ENCODE measurements at places on chromosomes 11 and 22.

GRCh38 chr11:123197711-123198110, 2.7 kb upstream of the CLMP start:
- DNase-seq = no peak

DNA sequence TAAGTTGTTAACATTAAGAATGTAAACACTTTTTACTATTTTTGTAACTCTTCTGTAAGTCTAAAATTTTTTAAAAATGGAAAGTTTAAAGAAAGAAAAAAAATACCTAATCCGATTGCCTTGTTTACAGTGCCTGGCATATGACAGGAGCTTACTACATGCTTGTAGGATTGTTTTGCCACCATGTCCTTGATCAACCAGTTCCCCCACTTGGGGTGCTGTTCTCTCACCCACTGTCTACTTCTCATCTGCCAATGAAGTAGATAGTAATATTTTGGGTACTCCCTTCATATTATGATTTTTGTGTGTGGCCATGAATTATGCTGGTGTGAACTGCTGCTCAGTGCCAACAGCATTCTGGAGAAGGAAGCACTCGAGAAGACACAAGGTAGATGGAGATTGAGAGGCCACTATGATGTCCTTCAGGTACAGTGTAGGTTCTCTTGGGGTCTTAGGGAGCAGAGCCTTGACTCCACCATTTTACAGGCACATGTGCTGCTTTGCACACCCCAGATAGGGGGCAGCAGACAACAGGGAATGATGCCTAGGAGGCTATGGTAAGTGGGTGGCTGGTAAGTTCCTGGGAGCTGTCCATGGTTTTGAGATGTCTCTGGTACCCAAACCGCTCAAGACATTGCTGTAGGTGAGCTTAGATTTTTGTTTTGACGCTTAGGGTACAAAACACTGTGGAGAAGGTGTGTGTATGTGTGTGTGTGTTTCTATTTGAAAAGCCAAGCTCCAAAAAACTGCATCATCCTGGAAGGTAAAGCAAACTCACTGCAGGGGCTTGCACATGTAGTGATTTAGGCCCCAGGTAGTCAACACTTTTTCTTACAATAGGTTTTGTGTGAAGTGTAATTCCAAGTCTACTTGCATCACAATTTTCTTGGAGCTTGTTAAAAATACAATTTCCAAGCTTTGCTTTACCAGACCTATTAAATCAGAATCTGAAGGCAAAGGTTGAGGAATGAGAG, 494.5 kb upstream of the LARGE1 start:
- DNase-seq = no peak

GRCh38 chr11:107017104-107017432, 1.2 kb downstream of the GUCY1A2 start:
- DNase-seq = no peak

DNA sequence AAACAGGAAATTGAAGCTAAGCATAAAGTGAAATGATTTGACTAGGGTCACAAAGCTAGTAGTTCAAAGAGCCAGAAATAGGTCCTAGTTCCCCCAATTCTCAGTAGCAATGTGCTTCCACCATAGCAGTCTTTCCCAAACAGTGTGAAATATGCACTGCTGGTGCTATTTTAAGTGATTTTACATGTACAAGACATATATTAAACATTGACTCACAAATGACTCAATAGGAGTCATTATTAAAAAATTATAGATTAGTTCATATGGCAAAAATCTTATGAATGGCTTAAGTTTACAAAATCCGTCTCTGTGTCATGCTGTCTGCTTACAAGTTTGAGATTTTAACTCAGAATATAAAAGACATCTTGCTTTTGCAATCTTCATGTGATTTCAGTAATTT, 21.4 kb downstream of the KIF18A start:
- no peak for DNase-seq

GRCh38 chr22:45893516-45893915, 83.4 kb downstream of the WNT7B start:
- DNase-seq = no peak

- DNase-seq = no peak
Observed at GRCh38 chr22:28103596-28103995, 184.5 kb upstream of the PITPNB start.

DNA sequence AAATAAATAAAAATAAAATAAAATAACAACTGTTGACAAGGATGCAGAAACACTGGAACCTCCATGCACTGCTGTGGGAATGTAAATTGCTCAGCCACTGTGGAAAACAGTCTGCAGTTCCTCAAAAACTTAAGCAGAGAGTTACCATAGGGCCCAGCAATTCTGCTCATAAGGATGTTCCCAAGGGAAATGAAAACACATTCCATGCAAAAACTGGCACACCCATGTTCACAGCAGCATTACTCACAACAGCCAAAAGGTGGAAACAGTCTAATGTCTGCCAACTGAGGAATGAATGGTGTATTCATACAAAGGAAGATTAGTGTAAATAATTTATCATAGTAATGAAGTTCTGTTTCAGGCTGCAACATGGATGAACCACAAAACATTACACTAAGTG, 3.2 kb upstream of the KRTAP5-10 start:
- no peak for DNase-seq

- DNase-seq = no peak
Observed at GRCh38 chr11:62544581-62545436, 1.8 kb downstream of the AHNAK start.

GRCh38 chr11:35487532-35488078, 37.8 kb downstream of the PAMR1 start:
- no peak for DNase-seq

DNA sequence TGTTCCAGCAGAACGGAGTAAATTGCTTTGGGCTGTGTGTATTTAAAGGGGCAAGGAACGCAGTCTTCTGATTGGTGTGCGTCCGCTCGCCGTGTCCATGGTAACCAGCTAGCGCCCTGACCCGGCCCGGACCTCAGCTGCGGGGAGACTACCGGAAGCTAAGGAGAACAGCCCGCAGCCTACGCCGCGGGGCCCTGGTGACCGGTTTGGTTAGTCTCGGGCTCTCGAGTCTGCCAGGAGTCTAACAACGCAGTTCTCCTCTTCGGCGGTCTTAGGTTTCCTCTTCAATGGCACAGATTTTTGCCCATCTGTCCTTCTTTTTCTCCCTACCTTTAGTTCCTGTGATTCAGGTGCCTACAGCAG, 3.5 kb upstream of the OR56A3 start:
- no peak for DNase-seq

GRCh38 chr11:121649798-121650197, 197.0 kb upstream of the SORL1-AS1 start:
- no peak for DNase-seq

DNA sequence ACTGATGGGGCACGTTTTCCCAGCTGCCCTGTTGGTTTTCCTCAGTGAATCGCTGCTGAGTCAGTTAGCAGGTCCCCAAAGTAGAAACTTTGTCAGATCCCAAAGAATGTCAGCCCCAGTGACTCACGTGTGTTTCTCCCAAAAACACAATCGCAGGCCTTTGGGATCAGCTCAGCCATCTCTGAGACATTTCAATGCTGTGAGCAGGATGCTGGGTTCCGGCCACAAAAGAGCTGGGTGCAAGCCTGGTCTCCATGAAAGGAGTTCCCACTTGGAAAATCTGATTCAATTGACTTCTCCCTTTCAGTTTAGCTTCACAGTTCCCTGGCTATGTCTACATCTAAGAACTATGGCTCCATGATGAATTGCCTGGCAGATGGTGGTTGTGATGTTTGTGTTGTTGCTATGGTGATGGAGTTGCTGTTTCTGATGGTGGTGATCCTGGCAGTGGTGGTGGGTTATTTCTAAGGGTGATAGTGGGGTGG, 28.0 kb downstream of the MYEOV start:
- no peak for DNase-seq

- no peak for DNase-seq
Observed at GRCh38 chr11:60977836-60978235, 6.4 kb downstream of the CD6 start.

GRCh38 chr22:30290342-30291057, 1.2 kb upstream of the CASTOR1 start:
- no peak for DNase-seq

DNA sequence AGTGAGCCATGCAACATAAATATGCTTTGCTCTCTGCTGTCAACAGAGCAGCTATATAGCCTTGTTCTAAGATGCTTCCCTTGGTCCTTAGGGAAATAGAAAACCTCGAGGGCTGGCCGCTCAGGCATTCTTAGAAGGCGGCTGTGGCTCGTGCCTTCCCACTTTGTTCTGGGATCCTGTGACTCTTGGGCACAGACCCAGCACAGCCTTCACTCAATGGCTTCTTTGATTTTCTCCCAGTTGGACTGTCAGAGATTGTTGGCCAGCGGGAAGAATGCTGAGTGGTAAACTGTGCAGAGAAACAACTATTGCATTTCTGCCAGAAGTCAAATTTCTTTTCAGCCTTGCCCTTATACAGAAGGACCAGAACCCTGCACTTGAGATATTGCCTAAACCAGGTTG, 9.5 kb upstream of the MICAL2 start:
- DNase-seq = no peak

- no peak for DNase-seq
Observed at GRCh38 chr22:20577549-20577975, 70.2 kb downstream of the MED15 start.

GRCh38 chr22:20979243-20979809, 2.8 kb upstream of the LZTR1 start:
- peak; percentile 74 for DNase-seq

GRCh38 chr11:61994981-61995380, 27.5 kb upstream of the FTH1 start:
- no peak for DNase-seq

DNA sequence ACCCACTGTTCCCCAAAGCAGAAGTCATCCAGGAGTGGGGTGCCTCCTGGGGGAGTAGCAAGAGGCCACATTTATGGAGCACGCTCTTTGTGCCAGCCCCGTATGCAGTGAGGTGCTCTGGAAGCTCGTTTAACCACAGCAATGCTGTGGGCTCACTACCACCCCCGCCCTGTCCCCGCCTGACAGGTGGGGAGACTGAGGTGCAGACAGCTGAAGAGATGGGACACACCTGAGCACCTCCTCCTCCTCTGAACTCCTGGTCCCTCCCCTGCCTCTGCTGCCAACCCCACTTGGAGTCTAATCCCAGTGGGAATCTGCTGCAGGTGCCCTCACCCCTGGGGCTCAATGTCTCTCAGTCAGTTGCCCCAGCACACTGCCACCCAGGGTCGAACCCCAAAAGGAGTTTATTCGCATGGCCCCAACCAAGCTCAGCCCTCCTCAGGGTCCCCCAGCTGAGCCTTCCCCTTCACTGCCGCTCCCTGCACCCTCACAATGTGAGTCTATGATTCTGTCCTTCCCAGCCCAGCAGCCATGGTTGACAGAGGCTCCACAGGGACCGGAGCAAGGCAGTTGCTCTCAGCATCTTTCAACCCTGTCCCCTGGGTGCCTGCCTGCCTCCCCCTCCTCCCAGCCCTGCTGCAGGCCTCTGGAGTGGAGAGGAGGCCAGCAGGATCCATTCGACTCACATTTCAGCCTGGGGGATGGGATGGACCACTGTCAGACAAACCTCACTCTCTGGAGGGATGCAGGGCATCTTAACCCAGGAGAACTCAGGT, 13.3 kb upstream of the BCR start:
- no peak for DNase-seq

GRCh38 chr11:86761978-86762377, 38.4 kb upstream of the PRSS23 start:
- no peak for DNase-seq

DNA sequence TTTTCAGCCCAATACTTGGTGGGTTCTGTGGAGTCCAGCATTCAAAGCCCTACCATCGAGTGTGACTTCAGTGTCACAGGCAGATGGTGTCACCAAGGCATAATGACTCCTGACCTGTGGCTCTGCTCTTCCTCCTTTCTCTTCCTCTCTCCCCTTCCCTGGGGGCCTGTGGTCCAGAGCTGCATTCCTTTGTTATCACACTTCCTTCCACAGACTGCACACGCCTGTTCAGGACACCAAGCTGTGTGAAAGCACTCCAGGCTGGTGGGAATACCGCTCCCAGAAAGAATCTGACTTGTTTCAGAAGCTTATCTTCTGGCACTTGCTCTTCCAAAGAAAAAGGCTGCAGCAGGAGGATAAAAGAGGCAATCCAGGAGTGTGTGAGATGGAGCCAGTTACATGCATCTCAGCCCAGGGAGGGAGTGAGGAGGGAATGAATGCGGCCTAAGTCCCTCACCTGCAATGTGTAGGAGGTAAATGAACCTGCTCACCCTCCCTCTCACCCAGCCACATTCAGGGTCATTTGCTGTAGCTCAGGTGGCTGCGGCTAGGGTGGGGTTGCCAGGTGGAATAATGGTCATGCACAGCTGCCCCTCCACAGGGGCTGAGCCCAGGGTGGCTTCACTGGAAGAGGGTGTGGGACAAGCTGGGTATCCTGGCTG, 79.3 kb downstream of the ADAMTS15 start:
- DNase-seq = no peak

- no peak for DNase-seq
Observed at GRCh38 chr11:81673001-81673400, 1060.7 kb downstream of the FAM181B start.

- no peak for DNase-seq
Observed at GRCh38 chr11:8265681-8266241, 2.1 kb upstream of the LMO1 start.

DNA sequence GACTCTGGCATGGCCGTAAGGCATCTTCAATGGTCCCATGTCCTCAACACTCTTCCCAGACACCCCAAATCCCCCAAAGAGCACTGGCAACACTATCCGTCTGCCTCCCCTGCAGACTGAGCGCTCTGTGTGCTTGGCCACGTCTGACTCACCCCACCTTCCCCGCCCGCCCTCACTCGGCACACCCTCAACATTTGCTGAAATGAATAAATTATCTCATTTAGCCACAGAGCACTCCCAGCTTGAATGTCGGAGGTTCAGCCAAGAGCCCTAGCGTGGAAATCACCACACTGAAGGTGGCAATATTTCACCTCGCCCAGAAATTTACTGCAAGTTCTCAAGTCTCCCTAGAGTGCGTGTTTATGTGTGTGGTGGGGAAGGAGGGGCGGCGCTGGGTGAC, 46.6 kb upstream of the TCF20 start:
- DNase-seq = no peak

DNA sequence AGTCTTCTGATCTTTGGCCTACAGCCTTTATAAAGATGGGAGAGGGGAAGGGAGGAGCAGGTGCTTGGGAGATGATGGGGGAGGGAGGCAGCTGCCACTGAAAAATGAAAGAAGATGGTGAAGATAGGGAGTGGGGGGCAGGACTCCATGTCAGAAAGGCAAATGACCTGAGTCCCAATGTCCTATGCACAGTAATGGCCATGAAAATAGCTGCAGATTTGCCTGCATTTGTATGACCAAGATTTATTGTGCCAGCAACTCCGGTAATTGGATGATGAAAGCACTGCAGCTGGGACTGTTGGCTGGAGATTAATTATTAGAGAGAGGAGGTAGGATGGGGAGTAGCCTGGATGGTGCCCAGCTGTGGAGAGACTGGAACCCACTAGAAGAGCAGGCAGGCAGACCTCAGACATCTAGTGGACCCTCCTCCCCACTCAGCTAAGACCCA, 36.1 kb downstream of the NEU3 start:
- no peak for DNase-seq
